ENCODE measurements at places on chromosomes 4 and X.
A peak's percentile ranks its signal among the peaks of the same experiment; 100 is the strongest.

DNA sequence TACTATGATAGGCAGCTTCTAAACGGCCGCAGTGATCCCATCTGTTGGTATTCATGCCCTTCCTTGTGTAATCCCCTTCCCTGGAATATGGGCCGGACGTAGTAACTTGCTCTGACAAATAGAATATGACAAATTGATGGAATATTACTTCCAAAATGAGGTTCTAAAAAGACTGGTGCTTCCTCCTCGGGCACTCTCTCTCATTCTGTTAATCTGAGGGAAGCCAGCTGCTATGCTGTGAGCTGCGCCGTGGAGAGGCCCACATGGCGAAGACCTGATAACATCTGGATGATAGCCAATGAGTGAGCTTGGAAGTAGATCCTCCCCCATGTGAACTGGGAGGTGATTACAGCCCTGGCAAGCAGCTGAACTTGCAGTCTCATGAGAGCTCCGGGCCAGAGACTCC is 27.2 kb upstream of the SLC25A4 start:
- DNase-seq = no peak

- no peak for DNase-seq
Observed at GRCh38 chr4:130023088-130023487, 927.1 kb downstream of the C4orf33 start.

GRCh38 chrX:129360175-129360574 is 163.1 kb downstream of the SMARCA1 start:
- peak; percentile 28 for DNase-seq

DNA sequence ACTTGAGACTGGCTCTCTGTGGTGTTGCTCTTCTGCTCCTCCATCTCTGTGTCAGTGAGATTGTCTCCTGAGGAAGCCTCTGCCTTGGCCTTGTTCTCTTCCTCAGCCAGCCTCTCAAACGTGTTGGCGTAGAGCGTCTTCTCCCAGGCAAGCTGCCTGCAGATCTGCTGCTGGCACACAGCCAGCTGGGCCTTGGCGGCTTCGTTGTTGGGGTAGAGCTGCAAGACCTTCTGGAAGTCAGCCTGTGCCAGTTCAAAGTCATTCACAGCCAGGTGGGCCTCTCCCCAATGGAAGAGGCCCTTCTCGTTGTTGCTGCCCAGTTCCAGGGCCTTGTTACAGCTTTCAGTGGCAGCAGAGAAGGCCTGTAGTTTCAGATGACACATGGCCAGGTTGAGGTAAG is 159.1 kb downstream of the NDST3 start:
- DNase-seq = no peak

DNA sequence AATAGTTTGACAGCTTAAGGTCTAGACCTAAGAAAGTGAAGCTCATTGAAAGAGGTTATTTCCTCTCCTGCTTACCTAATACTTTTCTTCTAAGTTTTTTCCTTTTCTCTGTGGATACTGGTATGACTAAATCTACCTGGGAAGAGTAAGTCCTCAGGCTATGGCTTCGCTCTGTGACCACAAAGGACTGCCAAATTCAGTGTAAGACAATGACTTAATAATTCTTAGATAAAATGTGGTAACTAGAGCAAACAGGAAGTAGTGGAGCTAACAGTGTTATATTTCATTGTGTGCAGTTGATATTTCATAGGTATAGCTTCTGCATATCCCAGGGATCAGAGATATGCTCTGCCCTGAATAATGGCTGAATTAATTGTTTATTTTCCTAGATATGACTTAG is 418.9 kb downstream of the CCSER1 start:
- DNase-seq = no peak

GRCh38 chrX:13826770-13827169 is 9.9 kb upstream of the GPM6B start:
- no peak for DNase-seq

GRCh38 chrX:141185366-141185765 is 8.4 kb upstream of the LDOC1 start:
- no peak for DNase-seq

Measured in CD4-positive, alpha-beta T cell treated with Interleukin-4 for 1 hour (primary cell).